ENCODE measurements at places on chromosomes 5 and 9.
A peak's percentile ranks its signal among the peaks of the same experiment; 100 is the strongest.

- peak; percentile 67 for DNase-seq
Observed at GRCh38 chr5:159915904-159916840, at the start of gene ADRA1B. Gene ADRA1B, plus strand, starts transcription at chr5:159916482. Its CDS starts 424 bp downstream, at chr5:159916906.

GRCh38 chr9:21696411-21696871, 106.0 kb upstream of the MTAP start:
- no peak for DNase-seq

- no peak for DNase-seq
Observed at GRCh38 chr5:53552561-53552960, 7.9 kb upstream of the NDUFS4 start.

DNA sequence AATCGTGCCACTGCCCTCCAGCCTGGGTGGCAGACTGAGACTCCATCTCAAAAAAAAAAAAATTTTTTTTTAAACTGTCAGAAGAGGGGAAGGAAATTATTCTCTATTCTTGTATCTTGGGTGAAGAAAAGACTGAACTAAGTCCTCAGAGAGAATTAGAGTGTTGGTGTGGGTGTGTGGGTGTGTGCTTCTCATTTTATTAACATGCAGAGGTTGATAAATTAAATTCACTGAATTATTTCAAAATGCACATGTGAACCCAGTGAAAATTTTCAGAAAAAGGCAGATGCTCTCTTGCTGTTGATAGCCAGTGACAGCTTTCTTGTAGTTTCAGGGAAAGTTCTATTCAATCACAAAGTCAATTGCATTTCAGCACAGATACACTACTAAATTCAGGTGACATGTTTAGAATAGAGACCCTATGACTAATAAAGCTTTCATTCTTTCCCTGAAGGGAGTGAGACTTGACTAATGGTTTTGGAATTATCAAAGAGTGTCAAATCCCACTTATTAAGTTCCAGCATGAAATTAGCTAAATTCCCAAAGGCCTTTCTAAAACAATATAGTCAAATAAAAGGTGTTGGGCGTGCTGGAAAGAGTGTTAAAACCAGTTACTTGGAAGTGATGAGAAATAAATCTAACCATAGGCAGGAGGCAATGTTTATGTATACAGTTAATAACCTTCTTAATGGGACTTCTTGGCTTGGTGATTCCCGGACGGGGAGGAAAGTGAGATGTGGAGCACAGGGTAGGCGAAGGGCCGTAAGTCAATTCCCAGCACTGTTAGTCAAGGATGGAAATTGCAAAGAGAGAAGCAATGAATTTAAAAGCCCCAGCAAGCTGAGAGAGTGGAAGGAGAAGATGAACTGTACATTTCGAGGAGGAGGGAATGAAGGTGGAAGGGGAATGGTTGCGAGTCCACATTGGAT, 103.2 kb upstream of the SPATA31D4 start:
- no peak for DNase-seq

DNA sequence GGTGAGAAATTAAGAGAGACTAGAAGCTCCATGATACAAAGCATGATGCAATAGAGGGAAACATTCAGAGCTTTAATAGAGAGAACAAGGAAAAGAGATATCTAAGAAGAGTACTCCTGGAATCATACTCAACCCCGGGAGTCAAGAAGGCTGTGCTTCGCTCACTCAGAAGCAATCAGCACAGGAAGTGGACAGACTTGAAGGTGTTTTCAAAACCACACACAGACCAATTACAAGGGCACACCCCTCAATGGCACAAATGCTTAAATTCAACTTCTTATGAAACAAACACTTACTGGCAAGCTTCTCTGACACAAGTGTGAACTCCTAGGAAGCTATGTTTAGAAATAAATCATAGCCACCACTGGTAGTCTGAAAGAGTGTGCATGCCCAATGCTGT, 462.3 kb downstream of the GABRG2 start:
- no peak for DNase-seq

GRCh38 chr5:34735491-34736426, 79.6 kb downstream of the RAI14 start:
- no peak for DNase-seq

DNA sequence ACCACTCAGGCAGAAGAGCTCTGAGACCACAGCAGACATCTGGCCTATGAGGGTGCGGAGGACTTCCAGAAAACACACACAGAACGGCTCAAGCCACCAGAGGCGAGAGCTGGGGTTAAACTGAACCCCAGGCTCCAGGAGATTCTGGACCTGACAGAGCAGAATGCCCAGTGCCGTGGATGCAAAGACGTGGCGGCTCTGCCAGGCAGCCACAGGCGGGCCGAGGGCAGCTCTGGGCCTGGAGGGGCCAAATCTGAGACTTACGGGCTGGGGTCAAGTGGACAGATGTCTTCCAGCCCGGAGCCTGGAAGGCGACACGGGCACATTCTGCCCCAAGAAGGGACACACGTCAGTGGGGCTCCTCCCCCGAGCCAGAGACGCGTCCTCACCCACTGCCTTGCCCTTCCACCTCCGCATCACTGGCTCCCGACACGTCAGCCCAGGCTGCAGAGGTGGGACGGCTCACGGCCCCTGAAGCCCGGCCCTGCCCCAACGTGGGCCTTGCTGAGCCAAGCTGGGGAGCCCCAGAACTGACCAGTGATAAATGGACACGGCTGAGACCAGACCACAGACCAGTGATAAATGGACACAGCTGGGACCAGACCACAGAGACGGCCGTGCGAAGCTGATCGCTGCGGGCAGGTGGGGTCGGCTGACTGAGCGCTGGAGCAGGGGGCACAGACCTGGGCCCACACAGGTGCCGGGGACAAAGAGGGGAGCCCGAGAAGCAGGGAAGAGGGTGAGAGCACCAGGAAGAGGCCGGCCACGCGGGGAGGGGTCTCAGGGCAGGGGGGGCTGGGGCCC, 40.9 kb upstream of the NSMF start:
- DNase-seq: no peak

GRCh38 chr5:5342784-5343183, 79.7 kb upstream of the ICE1 start:
- DNase-seq: no peak

- DNase-seq: no peak
Observed at GRCh38 chr9:133135146-133135745, 14.2 kb upstream of the RALGDS start.

- no peak for DNase-seq
Observed at GRCh38 chr9:137333016-137333671, 31.1 kb upstream of the NRARP start.

- no peak for DNase-seq
Observed at GRCh38 chr5:11504065-11504885, 400.0 kb downstream of the CTNND2 start.

GRCh38 chr5:126410623-126411022, 12.6 kb upstream of the GRAMD2B start:
- no peak for DNase-seq

- DNase-seq: no peak
Observed at GRCh38 chr9:136403915-136404800, 4.2 kb upstream of the SNAPC4 start.

DNA sequence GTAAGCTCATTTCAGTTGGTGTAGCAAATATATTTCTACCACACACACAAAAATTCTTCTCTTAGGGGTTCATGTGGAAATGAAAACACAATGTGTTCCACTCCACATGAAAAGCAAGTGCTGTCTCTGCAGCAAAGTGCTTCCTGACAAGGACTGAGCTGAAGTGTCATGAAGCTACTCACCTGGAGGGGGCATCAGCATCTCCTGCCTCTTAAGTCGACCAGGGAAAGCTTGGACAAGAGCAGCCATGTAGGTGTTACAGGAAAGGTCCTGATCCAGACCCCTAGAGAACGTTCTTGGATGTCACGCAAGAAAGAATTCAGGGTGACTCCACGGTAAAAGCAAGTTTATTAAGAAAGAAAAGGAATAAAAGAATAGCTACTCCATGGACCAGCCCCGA, 62.8 kb downstream of the SV2C start:
- peak; percentile 6 for DNase-seq

DNA sequence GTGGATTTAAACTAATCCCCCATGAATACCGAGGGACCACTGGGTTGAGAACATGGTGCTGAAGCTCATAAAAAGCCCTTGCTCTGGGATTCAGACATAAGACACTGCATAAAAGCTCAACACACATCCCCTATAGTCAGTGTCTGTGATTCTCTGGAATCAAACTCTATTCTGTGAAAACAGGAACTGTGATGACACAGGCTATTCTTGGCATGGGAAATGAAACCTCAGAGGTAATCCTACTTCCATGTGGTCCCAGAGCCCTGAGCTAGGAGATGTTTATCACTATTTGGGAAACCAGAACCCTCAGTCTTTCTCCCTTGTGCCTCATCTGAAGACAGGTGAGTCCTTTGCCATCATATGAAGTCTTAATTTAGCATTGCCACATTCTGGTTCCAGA, 135.4 kb upstream of the PRSS3 start:
- no peak for DNase-seq

DNA sequence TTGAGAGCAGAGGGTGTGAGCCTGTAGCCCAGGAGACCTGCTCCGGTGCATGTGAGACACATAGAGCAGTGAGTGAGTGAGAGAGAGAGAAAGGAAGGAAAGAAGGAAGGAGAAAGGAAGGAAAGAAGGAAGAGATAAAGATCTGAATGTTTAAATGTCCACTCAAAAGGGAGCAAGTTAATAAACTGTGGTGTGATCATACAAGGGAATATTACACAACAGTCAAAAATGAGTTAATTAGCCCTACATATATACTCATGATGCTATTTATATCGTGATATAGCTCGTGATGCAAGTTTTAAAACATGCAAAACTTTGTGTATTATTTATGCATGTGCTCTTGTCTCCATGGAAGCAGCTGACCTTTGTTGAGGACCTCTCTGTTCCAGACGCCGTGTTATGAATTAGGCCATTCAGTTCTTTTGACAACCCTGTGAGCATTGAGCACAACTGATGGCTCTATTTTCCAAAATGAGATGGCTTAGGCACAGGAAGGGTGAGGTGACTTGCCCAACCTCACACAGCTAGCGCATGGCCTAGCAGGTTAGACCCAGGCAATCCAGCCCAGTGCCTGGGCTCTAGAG, 70.6 kb downstream of the HMCN2 start:
- no peak for DNase-seq

GRCh38 chr5:73663161-73663859, 37.3 kb downstream of the ARHGEF28 start:
- DNase-seq: no peak

DNA sequence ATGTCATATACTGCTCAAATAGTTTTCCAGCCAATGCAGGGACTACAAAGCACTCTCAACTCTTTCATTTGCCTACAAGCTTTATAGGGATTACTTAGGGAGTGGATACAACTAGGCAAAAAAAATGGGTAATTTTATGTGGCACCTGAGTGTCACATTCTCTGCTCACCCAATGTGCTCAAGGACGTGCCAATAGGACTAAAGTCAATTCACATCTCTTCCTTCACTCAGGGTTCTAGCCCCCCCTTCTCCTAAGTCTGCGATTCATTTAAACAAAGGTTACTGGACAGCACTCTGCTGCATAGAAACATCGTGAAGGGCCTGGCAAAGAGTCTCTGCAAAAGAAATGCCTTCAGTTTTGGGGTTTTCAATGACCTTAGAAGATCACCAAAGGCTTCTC, 142.3 kb downstream of the TSSK1B start:
- DNase-seq: no peak

- no peak for DNase-seq
Observed at GRCh38 chr9:111601237-111602018, 2.0 kb upstream of the PTGR1 start.

DNA sequence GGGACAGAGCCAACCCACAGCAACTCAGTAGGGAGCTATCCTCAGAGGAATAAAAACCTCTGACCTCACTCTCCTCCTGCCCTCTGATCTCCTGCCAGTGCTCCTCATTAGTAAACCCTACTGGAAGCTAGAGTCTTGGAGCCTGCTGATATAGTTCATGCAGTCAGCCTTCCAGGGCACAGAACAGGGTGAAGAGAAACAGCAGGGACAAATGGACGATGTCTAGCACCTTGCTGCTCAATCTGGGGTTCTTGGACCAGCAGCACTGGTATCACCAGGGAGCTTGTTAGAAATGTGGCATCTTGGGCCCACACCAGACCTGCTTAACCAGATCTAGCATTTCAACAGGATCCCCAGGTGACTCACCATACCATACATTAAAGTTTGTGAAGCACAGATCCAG, 5.5 kb upstream of the GALNT12 start:
- DNase-seq: no peak

GRCh38 chr5:148922606-148923005, 96.2 kb downstream of the ADRB2 start:
- DNase-seq: no peak

DNA sequence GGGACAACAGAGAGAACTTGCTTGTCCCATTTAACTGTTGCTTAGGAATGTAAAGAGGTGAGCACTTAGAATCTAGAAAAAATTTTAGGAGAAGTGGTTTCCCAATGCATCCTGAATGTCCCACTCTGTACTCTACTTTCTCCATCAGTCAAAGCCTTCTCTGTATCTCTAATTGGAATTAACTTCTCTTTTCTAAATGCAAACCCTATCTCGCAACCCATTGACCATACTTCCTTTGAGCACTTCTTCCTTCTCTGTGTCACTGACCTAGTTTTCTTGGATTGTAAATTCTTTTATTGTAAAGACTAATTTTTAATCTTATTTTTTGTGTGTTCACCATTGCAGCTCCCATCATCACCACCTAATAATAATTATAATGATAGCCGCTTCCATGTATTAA, 33.3 kb downstream of the ADRB2 start:
- DNase-seq: no peak

DNA sequence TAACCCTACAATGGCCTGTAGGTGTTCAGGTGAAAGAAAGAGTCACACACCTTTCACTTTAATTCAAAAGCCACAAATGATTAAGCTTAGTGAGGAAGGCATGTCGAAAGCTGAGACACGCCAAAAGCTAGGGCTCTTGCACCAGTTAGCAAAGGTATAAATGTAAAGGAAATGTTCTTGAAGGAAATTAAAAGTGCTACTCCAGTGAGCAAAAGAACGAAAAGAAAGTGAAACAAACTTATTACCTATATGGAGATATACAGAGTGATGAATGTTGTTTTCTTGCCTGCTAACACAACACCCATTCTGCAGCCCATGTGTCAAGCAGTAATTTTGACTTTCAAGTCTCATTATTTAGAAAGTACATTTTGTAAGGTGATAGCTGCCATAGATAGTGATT, 254.2 kb upstream of the SLC24A2 start:
- no peak for DNase-seq

DNA sequence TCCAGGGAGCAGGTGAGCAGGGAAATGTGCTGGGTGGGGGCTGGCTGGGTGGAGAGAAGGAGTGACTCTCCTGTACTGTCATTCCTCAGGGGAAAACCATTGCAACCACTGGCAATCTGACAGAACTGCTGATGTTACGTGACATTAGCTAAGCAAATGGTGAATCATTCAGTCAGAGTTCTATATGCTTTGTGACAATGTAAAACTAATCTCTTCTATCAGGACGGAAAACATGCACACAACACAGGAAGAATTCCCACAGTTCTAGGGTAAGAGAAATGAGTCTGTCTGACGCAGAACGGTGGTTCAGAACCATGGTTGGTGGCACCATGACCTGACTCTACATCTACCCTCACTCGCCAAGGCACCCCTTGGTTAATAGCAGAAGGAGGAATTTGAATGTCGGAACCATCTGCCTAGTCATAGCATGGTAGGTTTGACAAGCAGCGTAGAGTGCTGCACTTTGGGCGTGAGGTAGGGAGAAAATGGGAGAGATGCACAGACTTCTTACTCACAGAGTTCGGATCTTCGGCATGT, 243.6 kb upstream of the PANK3 start:
- DNase-seq: no peak

GRCh38 chr5:2105141-2105540, 222.4 kb upstream of the IRX4 start:
- no peak for DNase-seq
